Activated CD8-positive, alpha-beta memory T cell treated with anti-CD3 and anti-CD28 coated beads, Interleukin-2, amount 50 U/mL, for 48 hours (primary cell): ENCODE measurements at places on chromosomes 13 and 19.

GRCh38 chr19:676007-676338 lies 219 bp upstream of the FSTL3 start:
- no peak for DNase-seq

DNA sequence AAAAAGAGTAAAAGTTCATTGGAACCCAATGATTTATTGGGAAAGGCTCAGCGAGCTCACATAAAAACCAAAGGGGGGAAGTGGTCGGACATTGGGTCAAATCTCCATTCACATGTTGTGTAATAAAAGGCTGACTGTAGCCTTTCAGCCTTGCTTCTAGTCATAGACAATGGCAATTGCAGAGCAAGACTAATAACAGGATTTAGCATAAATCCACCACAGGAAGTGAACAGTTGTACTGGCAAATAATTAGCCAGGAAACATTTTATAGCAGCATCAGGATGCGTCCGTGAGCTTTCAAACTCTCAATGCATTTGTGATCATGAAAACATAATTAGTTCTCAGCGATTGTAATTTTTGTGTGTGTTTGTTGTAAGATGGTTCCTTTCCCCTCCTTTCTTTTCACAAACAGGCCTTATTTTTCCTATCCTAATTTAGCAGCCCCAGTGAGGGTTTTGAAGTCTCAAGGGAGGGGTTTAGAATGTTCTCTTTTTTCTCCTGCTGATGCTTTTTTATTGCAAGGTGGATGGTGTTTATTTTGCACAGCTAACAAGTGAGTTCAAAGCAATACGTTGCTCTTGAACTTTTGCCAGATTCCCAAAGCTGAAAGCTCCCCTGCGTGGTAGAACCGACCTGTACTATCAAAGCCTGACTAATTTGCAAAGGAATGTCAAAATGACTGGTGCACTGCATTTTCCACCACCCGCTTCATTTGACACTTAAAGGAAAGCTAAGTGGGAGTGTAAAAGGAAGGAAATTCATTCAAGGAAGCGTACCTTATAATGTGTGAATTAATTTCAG lies 105.6 kb downstream of the SPRY2 start:
- no peak for DNase-seq

DNA sequence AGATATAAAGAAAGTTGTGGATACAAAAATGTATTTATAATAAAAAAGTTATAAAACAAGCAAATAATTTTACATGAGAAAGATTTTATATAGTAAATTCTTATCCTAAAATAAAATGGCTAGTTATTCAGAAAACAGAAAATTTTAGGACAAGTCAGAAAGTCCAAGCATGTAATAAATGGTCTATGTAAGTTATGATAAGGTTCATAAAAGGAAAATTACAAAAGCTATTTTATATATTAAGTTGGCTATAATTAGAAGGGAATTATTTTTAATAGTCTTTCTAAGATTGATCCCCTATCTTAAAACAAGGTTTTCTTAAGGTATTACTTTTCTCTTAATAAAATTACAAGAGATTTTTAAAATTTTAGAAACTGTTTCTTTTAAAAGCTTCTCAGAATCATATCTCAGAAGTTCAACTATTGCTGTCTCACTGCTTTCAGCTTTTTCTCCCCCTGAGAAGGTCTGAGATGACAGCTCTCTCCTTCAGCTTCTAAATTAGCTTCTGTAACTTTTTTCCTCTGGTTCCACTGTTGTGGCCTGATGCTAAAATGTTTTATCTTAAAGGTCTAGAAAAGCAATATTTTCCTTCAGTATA lies 8.7 kb downstream of the CCDC169 start:
- no peak for DNase-seq

DNA sequence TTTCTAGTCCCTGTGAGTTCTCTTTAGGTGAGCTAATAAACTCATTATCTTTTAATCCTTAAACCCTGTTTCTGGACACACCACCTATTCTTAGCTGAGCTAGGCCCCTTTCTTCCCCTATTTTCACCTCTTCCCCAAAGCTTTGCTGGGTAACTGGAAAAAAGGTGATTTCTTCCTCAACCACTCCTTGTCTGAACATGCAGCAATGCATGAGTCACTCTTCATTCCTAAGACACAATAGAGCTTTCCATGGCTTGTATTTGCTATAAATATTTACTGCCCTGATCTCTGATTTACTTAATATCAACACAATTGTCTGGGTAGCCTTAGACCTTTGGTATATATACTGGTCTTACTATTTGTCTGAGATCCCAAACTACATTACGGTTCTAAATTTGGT lies 370.9 kb downstream of the KLF5 start:
- DNase-seq = no peak

- DNase-seq = no peak
Observed at GRCh38 chr13:83773961-83774360, 108.3 kb downstream of the SLITRK1 start.

DNA sequence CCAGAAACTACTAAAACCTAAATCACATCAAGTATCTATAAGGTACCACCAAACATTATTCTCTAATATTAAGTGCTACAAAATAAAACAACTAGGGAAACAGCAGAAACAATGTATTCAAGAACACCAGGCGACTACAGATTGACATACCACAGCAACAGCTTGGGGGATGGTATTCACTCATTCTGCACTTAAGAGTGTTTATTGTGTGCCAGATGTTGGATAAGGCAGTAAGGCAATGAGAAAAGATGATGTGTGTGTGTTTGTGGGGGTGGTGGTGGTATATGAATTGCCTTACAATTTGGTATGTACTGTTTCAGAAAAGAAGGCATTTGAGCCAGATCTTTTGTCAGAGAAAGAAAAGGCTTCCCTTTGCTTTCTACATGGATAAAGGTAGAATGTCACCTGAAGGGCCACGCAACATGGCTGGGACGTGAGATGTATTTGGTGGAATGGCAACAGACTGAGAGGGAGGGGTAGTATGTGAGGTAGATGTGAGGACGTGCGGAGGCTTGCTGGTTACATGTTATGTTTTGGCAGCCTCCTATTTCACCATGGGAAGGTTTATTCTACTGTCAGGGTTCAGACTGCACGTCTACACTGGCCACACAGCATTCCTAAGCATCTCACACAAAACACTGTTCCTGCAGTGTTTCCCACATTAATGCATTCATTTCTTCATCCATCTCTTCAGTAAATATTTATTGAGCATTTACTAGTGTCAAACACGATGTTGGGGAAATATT lies 300.7 kb downstream of the KLF12 start:
- no peak for DNase-seq

DNA sequence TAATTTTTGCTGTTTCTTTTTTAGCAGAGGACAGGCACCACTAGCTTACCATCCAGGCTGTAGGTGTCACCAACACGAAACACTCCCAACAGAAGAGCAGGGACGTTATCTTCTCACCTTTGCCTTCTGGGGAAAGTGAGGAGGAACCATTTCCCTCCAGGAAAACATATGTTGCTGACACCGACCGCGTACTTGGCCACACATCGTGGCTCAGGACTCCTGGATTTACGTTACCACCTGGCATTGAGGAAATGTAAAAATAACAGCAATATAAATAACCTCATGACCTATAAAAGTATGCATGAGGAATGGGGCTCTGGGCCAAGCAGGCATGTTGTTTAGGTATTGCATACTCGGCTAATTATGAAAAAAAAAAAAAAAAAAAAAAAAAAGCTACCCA lies 525.1 kb downstream of the MYO16 start:
- DNase-seq = no peak

DNA sequence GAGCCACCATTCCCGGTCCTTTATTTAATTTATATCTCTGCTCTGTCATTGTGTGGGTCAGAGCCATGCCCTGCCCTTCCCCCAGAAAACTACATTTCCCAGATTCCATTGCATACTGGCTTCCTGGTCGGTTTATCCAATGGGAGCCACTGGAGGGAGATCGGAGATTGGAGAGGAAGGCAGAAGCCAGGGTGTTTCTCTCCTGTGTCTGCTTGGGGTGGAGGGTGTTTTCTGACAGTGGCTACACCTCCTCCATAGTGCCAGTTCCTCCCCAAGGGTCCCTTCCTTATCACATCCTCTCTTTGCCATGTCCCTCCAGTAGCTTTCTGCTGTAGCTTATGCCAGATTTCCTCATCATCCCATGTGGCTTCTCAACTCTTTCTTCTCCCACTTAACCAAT lies 19.0 kb downstream of the OLFM2 start:
- no peak for DNase-seq

DNA sequence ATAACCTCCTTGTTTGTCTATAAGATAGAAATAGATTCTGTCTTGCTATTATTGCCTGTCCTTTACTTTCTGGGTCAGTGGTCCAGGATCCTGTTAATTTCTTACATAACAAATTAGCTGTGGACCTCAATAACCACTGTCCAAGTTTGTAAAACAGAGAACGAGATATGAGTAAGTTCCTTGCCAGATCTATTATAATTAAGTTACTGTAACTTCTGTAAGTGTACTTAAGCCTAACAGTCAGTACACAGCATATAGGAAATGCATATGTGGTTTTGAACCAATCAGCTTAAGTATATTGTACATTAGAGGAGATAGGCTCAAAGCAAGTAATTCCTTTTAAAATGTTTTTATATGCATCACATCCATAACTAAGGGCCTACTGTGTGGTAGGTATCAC lies 34.9 kb downstream of the HTR2A start:
- no peak for DNase-seq

DNA sequence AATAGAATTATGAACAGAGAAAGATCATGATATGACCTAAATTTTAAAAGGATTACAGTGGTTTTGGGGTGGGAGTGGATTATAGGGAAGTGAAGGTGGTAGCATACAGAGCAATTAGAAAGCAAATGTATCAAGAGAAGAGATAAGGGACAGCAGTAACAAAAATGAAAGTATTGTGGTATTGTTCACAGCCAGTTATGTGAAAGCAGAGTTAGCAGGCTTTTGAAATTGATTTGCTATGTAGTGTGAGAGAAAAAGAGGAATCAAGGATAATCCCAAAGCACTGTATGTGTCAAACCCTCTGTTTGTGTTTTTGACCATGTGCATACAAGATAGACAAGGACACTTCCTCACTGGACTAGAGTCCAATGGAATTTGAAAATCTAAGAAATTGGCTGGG lies 1721.4 kb downstream of the PCDH9 start:
- DNase-seq = no peak

- DNase-seq = no peak
Observed at GRCh38 chr13:111845621-111846351, 221.2 kb upstream of the SOX1 start.

- DNase-seq = no peak
Observed at GRCh38 chr19:2341982-2342381, 13.5 kb downstream of the SPPL2B start.

GRCh38 chr19:50264483-50265186 lies 61.2 kb downstream of the MYH14 start:
- no peak for DNase-seq

DNA sequence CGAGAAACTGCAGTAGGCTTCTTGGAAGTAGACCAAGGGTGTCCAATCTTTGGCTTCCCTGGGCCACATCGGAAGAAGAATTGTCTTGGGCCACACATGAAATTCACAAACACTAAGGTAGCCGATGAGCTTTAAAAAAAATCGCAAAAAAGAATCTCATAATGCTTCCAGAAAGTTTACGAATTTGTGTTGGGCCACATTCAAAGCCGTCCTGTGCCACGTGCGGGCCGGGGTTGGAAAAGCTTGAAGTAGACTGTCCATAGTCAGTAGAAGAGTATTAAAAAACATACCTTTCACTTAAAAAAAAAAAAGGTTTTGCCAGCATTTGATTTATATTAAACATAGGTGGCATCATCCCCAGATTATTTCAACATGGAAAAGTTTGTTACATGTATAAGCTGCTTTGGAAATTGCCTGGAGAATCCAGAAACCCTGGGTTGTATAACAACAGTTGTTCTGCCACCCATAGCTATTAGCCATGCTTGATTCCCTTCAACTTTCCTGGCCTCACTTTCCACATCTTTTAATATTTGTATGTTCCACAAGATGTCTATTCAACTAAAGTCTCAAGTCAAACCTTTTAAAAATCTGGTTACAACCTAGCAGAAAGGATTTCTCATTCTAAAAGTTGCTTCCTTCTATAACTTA lies 1.0 kb downstream of the IFT88 start:
- no peak for DNase-seq

DNA sequence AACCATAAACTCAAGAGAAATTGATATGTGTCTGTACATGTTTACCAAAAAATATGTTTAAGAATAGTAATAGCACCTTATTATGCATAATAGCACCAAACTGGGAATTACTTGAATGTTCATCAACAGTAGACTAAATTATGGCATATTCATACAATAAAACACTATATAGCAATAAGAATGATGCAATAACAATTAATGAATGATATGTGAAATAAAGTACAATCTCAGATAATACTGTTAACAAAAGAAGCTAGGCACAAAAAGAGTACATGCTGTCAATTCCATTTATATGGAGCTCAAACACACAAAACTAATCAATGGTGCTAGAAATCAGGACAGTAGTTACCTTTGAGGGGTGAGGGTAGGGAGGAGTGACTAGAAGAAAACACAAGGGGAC lies 36.3 kb downstream of the ZC3H13 start:
- DNase-seq = no peak

DNA sequence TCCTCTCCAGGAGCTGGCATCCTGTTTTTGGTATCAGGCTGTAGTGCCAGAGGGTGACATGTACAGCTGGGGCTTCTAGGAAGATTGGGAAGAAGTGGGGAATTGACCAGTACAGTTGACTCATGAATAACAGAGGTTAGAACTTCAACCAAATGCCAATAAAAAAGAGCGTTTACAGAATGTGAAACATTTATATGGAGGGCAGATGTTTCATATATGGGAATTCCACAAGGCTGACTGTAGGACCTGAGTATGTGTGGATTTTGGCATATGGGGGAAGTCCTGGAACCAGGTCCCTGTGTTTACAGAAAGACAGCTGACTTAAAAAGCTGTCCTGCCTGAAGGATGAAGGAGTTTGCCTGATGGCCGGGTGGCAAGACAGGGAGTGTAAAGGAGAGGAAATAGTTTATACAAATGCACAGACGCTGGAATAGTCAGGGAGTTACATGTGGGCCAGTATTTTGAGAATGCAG lies 5.2 kb downstream of the CHAMP1 start:
- no peak for DNase-seq

DNA sequence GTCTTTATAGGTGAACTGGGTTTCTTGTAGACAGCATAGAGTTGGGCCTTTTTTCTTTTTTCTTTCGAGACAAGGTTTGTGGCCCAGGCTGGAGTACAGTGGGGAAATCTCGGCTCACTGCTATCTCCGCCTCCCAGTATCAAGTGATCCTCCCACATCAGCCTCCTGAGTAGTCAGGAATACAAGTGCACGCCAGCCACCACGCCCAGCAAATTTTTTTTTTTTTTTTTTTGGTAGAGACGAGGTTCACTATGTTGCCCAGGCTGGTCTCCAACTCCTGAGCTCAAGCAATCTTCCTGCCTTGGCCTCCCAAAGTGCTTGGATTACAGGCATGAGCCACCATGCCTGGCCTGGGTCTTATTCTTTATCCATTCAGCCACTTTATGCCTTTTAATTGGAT lies 5.1 kb upstream of the CALM3 start:
- DNase-seq = no peak

- no peak for DNase-seq
Observed at GRCh38 chr13:44132710-44133109, 240.9 kb upstream of the SERP2 start.

DNA sequence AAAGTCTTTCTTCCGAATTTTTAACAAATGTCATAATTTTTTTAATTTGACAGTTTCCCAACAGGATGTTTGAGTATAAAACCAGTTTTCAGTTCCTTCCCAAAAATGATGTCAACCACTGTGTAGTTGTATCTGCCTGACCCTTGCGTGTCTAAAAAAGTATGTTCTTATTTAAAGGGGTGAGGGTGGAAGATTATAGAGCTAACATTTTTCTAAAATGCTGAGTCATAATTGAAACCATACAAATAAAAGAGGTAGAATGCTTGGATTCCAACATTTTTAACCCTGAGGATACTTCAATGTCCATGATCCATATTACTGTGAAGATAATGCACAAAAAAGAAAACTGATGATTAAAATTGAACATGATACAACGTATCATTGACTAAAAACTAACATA lies 1388.8 kb downstream of the UQCRFS1 start:
- no peak for DNase-seq
